ENCODE measurements at places on chromosomes 4 and X.

DNA sequence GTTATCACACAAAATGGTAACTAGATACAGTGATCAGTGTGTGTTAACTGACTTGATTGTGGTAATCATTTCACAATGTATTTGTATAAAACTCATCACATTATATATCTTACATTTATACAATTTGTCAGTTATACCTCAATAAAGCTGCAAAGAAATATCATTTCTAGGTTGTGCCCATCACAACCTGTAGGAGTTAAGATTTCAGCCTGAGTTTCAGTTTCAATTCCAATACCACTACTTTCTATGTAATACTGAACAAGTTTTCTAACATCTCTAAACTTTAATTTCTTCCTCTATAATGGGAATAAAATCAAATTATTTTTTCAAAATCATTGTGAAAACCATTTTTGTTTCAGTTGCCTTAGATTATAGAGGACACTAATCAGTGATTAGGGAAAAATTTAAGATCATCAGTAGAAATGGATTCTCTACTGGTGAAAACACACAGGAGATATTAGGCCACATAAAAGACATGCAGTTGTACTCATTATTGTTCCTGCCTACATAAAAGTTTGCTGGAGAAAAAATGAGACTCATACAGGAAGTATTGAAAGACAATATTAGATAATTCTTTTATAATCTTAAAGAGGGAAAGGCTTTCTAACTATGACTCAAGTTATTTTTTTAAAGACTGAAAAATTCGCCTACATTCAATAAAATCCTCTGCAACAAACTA lies 18.4 kb upstream of the TBC1D1 start:
- no peak for DNase-seq

- DNase-seq: no peak
Measured at GRCh38 chr4:56112377-56112776, 163.6 kb downstream of the CEP135 start.

DNA sequence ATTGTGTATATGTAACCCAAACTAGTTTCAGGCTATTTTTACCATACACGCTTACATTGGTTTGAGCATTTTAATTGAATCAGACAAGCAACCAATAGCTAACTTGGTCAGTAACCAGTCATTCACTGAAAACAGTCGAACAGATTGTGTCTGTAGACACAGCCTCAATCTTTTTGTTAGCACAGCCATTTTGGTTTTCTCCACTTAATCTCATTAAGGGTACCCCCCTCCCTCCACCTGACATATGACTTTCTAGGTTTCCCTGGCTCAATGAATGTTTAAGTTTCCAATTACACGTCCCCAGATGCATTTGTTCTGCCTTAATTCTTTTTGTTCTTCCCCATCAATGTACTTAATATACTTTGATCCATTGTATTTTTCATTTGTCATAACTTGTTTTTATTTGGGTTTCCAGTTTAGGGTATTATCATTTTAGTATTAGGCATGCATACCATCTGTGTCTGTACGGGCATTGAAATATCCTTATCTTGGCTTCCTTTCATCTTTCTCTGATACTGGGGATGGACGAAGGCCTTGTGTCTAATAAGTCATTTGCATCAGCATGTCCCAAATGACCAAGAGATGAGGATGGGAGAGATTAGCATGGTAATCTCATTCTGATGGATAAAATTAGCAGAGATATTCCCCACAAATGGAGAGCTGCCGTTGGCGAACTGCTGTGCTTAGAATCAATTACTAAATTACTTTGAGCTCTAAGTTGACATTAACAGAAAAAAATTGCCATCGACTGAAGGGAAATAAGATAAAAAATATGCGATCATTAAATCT lies 35.9 kb upstream of the PHOX2B start:
- no peak for DNase-seq

GRCh38 chr4:73187325-73187724 lies 71.3 kb downstream of the ANKRD17 start:
- no peak for DNase-seq

GRCh38 chrX:83588409-83588808 lies 80.3 kb downstream of the POU3F4 start:
- no peak for DNase-seq

DNA sequence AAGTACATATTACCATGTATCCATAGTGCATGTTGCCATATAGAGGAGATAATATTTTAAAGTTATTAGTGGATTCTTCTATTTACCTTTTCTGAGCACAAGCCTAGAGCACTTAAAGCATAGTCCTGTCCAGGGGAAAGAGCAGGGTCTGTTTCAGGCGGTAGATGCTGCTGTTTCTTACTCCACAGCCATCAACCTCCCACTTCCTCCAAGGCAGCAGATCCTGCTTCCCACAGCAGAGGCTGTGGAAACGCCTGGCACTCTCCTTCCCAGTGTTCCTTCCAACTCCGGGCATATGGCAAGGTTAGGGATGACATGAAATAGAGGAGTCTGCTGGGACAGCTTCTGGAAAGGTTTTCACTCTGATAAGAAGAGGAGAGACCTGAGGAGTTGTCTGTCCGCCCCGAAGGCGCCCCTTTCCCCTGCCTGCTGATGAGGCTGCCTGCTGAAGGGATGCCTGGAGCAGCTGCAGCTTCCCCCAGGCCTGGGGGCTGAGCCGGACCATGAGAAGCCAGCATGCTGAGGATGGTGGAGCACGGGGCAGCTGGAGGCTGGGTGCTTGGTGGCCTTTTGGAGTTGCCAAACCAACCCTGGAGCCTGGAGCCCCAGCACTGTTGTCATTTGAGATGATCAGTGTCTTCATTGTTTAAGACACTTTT lies 43.9 kb upstream of the SLC25A4 start:
- DNase-seq: no peak

GRCh38 chrX:109862433-109862832 lies 129.4 kb upstream of the ACSL4 start:
- DNase-seq: no peak

DNA sequence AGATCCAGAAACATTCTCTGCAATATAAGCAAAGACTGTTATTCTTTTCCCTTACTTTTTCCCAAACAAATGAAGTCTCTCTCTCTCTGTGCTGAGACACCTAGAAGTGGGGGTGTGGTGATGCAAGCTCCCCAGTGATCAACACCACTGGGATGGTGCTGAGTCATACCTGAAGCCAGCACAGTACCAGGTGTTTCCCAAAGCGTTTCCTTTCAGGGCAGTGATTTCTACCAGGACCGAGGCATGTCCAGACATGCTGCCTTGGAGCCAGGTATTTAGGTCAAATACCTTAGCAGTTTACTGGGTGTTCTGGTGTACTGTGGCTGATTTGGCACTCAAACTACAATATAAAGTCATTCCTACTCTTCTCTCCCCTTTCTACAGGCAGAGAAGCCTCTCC lies 726.5 kb downstream of the FAM133A start:
- DNase-seq: no peak

DNA sequence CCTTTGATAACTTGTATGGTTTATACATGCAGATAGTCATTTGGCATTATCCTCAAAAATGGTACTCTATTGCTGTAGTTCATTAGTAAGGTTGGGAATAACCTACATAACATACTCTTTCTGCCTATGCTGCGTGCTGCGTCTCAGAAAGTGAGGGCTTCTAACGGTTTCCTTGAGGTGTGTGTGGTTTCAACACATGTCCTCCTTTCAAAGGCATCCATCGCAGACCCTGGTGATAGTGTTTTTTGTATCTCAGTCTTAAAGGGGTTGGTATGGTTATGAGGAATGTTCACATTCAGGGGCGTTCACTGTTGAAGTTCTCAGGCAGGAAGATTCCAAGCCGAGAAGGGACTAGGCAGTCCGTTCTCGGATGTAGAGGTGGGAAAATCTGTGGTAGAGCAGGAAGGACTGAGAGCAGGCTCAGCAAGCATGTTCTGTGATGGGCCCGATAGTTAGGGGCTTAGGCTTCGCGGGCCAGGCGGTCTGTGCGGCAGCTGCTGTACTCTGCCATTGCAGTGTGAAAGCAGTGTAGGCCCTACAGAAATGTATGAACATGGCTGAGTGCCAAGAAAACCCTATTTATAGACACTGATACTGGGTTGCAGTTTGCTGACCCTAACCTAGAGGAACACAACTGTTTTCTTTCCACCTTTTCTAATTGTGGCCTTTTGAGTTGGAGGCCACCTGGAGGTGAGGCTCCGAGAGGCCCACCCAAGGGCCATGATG lies 123.2 kb downstream of the GPR143 start:
- DNase-seq: no peak

- no peak for DNase-seq
Measured at GRCh38 chr4:78207951-78208350, 150.8 kb downstream of the FRAS1 start.

DNA sequence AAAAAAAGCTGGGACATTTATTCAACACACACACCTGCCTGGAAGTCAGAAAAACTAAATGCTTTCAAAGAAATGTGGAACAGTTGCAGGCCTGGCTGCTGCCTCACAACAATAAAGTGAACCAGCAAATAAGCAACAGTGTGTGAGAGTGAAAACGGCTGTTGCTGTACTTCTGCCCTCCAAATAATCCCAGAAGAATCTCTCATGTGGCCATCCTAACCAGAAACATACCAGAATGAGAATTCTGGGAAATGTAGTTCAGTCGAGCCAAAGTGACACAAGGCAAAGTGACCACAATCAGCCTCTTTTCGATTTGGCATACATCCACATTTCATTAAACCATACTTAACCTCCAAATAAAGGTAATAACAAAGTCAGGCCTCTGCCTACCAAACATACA lies 204.5 kb downstream of the SLC7A11 start:
- DNase-seq: no peak

DNA sequence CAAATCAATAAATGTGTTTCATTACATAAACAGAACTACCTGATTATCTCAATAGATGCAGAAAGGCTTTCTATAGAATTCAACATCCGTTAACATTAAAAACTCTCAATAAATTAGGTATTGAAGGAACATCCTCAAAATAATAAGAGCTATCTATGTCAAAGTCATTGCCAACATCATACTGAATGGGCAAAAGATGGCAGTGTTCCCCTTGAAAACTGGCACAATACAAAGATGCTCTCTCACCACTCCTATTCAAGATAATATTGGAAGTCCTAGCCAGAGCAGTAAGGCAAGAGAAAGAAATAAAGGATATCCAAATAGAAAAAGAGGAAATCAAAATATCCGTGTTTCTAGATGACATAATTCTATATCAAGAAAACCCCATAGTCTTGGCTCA lies 466.4 kb downstream of the MAGEE1 start:
- DNase-seq: no peak

- no peak for DNase-seq
Measured at GRCh38 chr4:123257591-123257990, 139.0 kb upstream of the SPRY1 start.

GRCh38 chr4:87555773-87556619 lies 26.8 kb upstream of the SPARCL1 start:
- no peak for DNase-seq

GRCh38 chr4:68951806-68952585 lies 392 bp upstream of the UGT2A3 start:
- DNase-seq: no peak

DNA sequence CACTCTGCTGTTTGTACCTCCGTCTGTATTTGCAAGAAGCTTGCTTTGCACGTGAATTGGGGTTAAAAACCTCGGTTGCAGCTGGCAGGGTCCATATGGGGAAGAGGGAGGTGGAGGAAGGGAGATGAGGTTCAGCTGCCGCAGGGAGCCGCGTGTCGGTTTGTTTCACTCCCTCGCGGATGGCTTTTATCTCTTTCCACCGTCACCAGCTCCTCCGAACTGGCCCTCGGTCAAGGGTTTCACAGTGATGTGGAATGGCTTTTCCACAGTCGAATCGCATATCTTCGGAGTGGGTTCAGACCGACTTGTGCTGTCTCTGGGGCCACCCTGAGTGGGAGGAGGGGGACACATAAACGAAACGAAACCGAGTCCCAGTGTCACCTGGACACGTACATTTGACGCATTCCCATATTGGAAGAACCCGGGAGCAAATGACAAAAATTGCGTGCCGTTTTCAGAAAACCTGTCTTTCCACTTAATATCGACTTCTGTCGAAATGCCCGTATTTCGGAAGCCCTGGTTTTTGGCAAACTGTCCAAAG lies 929 bp downstream of the ZBTB33 start:
- DNase-seq: no peak

- no peak for DNase-seq
Measured at GRCh38 chrX:120429776-120430540, 39.1 kb downstream of the LAMP2 start.

GRCh38 chr4:16846540-16847117 lies 51.8 kb downstream of the LDB2 start:
- DNase-seq: no peak

DNA sequence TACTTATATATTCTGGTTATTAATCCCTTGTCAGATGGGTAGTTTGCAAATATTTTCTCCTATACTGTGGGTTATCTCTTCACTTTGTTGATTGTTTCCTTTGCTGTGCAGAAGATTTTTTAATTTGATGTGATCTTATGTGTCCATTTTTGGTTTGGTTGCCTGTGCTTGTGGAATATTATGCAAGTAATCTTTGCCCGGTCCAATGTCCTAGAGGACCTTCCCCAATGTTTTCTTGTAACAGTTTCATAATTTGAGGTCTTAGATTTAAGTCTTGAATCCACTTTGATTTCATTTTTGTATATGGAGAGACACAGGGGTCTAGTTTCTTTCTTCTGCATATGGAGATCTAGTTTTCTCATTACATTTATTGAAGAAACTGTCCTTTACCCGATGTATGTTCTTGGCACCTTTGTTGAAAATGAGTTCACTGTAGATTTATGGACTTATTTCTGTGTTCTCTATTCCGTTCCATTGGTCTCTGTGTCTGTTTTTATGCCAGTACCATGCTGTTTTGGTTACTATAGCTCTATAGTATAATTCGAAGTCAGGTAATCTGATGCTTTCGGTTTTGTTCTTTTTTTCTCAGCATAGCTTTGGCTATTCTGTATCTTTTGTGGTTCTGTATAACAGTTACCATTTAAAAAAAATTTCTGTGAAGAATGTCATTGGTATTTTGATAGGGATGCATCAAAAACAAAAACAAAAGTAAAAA lies 34.7 kb downstream of the DIAPH2 start:
- DNase-seq: no peak

GRCh38 chrX:70442224-70442623 lies 2.4 kb upstream of the DLG3 start:
- no peak for DNase-seq

DNA sequence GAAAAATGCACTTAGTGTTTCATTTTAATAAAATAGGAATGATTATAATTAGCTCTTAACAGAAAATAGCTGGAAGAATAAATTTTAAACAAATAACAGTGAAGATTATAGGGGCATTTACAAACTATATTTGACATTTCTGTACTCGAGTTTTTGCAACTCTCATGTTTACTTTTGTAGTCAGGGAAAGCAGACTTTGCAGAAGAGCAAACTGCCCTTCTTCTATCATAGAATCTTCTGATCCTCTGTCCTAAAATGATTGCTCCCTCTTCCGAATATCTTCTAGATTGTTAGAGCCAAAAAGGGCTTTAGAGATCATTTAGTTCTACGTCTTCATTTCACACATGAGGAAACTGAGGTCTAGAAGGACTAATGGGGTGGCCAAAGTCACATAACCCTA lies 219.0 kb downstream of the RELL1 start:
- no peak for DNase-seq

GRCh38 chrX:41449131-41449530 lies 2.0 kb downstream of the NYX start:
- DNase-seq: no peak

- DNase-seq: no peak
Measured at GRCh38 chr4:37475087-37475486, 211.1 kb downstream of the RELL1 start.

All from vagina (tissue), 2 donors.